ENCODE measurements at places on chromosomes 16 and 17.

DNA sequence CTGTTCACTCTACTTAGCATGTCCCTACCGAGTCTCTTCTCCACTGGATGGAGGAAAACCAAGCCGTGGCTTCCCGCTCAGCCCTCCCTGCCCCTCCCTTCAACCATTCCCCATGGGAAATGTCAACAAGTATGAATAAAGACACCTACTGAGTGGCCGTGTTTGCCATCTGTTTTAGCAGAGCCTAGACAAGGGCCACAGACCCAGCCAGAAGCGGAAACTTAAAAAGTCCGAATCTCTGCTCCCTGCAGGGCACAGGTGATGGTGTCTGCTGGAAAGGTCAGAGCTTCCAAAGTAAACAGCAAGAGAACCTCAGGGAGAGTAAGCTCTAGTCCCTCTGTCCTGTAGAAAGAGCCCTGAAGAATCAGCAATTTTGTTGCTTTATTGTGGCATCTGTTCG lies 2.8 kb upstream of the LPCAT2 start:
- no peak for DNase-seq

DNA sequence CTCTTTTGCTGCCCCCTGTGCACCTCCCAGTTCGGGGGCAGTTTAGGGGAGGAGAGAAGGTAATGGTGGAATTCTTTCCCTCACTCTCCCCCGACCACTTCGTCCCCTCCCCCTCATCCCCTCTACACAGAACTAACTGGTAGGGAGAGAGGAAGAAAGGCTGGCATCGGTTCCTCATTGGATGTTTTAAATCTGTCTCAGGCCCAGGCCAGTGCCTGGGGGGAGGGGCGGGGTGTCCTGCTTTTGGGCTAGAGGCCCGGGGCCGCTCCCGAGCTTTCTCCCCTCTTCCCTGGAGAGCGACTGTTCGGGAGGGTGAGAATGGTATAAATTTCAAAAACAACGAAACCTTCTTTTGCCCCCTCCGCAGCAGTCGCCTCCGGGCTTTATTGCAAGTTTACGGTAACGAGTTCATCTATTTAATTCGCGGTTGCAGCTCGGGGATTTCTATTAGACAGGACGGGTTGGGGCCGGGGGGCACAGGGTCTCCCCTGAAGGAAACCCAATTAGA lies at the start of gene PRAC2:
PRAC2 (plus strand) TSS at position 271 of the 508 bp plus-strand sequence. CDS start 1,226 bp downstream, outside the sequence.
- DNase-seq: no peak

GRCh38 chr17:45233423-45233924 lies 11.8 kb downstream of the FMNL1 start:
- no peak for DNase-seq

DNA sequence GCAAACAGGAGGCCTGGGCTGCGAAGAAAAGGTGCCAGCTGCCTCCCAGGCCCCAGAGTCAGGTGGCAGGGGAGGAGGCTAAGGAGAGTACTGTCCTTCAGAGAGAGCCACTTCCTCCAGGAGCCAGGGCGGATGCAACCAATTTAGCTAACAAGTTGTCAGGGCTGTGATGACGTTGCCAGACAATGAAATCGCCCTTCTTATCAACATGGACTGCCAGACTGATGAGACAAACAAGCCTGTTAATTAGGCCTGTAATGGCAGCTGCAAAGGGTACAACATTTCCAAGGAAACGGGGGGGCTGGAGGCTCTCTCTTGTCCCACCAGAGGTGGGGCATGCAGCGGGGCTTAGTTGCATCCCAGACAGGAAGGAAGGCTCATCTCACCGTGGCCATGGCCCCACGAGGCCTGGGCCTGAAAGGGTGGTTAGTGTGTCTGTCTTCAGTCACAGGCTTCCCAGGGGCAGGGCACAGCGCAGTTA lies 111.8 kb downstream of the SDK2 start:
- no peak for DNase-seq

Data from activated CD4-positive, alpha-beta T cell treated with anti-CD3 and anti-CD28 coated beads for 4 hours (primary cell).